ENCODE measurements at places on chromosomes 4 and X. TPM values are rescaled to one million over a fixed set of nuclear protein-coding genes. Genes with fewer than 3 reads are reported as not detected.
A peak's percentile ranks its signal among the peaks of the same experiment; 100 is the strongest.

FAM53A gene
- total RNA-seq, result 1.6 TPM

- DNase-seq, result no peak
Measured at GRCh38 chr4:102759831-102760644, 730 bp downstream of the MANBA start.

GRCh38 chr4:152392079-152392478 lies 143.8 kb downstream of the FBXW7 start:
- no peak for DNase-seq

CT45A5 gene
- total RNA-seq, result not detected

DNA sequence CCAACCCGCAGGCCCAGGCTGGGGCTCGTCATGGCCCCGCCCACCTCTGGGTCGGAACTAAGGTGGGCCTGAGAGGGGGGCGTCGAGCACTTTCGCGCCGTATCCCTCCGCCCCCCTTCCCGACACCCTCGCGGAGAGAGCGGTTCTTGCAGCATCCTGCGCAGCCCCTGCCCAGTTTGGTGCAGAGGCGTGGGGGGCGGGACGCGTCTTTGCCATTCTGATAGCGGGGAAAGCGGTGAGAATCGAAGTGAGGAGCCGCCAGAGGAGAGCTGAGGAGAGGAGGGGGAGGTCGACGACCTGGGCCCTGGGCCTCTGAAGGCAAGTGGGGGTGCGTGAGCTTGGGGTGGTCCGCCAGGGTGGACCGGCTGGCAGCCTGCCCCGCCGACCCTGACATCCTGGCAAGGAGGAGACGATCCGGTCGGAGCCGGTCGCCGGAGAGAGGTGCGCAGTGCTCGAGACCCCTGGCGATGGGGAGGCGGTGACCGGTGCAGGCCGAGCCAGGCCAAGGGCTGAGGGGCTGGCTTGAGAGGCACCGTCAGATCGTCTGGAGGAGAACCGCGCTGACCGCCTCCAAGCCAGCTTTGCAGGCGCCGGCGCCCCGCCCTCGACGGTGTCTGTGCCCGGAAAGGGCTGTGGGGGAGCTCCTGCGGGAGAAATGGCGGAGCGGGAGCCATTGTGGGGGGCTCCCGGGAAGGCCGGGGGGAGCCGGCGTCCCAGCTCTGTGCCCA lies 25.5 kb downstream of the GPRASP3 start:
- DNase-seq, result peak; percentile 60

MAGEA12 gene
- total RNA-seq, result not detected
